ENCODE measurements at places on chromosomes 6 and 20.

- no peak for DNase-seq
Observed at GRCh38 chr6:167350275-167350696, 25.4 kb downstream of the TTLL2 start.

GRCh38 chr6:170018936-170019817, 267.8 kb downstream of the ERMARD start:
- DNase-seq, result peak; percentile 69

DNA sequence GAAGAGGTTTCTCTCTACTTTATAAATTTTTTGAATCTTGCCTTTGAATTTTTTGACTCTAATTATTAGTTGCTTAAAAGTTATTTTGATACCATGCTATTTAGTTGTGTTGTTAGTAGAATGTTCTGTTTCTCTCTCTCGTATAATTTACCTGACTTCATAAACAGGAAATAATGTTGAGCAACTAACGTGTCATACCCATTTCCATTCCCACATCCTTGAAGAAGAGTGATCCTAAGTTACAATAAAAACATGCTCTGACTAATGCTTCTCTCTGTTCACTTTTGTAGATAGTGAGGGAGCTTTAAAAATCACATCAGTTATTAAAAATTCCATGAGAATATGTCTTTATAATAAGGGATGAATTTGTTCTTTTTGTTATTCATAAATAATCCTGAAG, 69.7 kb downstream of the SAMD5 start:
- DNase-seq, result no peak

DNA sequence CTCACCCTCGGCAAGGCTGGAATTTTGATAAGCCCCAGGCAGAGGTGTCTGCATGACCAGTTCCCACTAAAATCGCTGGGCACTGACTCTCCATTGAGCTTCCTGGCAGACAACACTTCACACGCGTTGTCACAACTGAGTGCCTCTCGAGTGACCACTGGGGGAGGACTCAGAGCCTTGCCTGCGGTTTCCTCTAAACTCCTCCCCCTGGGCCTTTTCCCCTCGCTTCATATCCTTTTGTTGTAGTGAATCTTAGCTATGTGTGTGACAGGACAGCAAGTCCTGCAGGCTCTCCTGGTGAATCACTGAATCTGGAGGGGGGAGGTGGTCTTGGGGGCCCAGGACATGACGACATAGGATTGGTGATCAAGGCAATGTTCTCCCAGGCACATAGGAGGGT, 670.8 kb downstream of the PRKN start:
- no peak for DNase-seq
